ENCODE measurements at places on chromosomes 1 and 21.

DNA sequence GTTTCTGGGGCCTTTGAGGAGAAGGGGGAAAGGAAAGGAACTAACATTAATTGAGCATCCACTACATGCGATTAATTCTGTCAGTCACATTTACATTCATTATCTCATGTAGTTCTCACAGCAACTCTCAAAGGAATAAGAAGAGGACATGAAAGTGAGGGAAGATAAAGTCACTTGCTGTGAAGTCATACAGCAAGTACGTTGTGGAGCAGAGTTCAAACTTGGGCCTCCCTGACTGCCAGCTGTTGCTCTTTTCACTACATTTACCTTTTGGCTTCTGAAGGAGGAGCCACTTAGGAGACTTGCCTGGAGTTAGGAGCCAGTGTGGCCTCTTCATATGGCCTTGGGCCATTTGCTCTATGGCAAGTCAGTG lies 6.2 kb downstream of the ZNF691 start:
- DNase-seq: no peak

DNA sequence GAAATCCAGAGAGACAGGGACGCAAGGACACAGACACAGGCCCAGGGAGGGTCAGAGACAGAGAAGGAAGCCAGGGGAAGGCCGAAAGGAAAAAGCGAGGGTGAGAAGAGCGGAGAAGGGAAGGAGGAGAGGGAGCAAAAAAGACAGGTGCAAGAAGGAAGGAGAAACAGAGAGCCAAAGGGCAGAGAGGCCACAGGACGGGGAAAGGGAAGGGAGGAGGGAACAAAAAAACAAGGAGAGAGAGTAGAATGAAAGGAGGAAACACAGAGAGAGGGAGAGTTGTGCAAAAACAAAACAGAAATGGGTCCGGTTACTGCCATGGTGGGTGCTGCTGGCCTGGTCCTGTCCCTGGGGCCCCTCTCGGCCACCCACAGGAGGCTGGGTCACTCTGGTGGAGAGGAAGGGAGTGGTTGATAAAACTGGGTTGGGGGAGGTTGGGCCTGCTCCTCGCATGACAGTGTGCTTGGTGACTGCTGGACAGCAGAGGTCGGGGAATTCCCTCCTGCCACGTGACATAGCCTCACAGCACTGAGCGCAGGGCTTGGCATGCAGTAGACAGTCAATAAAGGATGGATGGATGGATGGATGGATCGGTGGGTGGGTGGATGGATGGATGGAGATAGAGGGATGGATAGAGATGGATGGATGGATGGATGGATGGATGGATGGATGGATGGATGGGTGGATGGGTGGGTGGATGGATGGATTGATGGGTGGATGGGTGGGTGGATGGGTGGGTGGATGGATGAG lies 64.8 kb downstream of the RAP1GAP start:
- no peak for DNase-seq

GRCh38 chr1:48678710-48679505 lies 97.8 kb downstream of the BEND5 start:
- no peak for DNase-seq

DNA sequence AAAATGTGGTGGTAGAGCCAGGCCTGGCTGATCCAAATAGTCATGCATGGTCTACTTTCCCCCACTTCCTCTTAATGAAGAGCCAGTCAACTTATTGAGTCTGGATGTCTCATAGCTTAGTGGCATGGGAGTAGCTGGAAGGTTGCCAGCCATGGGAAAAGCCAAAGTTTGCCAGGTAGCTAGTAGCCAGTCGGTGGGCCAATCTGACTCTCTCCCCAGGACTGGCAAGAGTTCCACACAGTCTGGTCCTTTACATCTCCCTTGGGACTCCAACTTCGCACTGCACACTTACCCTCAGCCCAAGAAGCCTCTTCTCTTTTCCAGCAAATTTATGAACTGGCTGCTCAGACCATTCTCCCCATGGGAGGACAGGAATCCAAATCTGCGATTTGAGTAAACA lies 8.3 kb downstream of the WARS2 start:
- DNase-seq: no peak

DNA sequence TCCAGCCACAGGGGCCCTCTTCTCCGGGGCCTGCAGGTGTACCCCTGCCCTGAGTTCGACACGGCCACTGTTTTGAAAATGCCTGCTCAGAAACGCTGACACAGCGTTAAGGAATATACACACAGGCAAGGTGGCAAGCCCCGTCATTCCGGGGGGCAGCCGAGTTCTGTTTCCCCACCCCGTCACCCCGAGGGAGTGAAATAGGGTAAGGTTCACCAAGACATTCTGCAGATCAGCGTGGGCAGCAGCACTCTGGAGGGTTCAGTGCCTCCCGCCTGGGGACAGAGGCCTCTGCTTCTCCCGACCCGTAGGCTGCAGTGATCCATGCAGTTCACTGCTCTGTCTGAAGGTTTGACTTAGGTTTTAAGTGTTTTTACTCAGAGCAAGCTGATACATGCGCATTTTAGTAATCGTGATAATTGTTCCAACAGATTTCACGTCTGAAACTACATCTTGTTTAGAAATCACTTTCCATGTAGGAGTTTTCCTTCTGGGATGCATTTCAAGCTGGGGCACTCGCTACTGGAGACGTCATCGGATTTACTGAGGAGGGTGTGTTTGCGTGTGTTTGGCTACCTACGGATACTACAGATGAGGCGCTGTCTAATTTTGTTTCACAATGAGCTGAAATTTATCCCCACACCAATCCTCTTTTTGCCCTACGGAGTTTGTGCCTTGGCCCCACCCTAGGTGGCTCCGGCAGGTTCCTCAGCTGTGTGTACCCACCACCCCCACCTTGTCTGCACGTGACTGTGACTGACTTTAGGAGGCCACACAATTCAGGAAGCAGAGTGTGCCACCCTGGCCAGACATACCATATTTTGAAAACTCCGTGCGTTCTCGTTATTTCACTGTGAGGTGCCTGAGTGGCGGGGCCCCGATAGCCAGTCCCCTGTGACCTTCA lies 63.5 kb downstream of the AGPAT3 start:
- no peak for DNase-seq

- DNase-seq: no peak
Measured at GRCh38 chr1:206754011-206754410, 16.6 kb upstream of the IL19 start.

- no peak for DNase-seq
Measured at GRCh38 chr21:26437326-26438009, 135.6 kb downstream of the CYYR1 start.

GRCh38 chr1:33165209-33165608 lies 16.6 kb downstream of the TRIM62 start:
- DNase-seq: no peak

- no peak for DNase-seq
Measured at GRCh38 chr21:45987121-45987711, 5.6 kb downstream of the COL6A1 start.

GRCh38 chr1:180237869-180238476 lies 7.9 kb downstream of the LHX4 start:
- DNase-seq: no peak

DNA sequence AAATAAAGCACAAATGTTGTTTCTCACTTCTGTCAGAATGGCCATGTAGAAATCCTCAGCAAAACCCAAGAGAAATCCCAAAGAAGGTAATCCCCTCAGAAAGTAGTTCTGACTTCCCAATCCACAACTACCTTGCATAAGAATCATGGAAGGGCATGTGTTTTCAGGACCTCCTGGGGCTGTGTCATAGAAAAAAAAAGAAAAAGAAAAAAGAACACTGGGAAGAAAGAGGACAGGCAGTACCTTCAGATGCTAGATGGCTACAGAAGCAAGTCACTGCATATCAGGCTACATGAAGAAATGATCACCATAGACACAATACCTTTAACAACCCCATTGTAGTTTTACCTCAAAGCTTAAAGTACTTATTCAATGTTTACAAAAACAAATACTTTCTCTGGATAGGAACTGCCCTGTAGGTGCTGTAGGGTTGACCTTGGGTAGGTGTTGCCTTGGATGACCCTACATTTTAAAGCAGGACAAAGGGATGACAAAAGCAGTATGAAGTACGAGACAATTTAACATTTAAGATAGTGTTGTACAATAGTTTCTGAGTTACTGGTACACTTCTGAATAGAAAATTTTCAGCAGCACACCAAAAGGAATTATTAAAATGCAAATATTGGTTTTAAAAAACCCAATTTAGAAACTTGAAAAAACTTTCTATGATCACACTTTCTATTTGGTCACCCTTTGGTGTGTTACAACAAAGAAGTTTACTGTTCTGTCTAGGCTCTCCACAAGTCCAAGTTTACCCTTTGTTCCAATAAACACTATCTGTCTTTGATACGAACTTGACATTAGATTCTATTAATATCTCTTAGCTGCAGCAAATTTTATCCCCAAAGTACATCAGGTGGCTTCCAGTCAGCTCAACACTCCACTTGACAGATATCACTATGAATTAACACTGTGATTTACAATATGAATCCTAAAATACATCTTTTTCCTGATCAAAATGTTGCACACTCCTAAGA lies 5.0 kb downstream of the TRIT1 start:
- DNase-seq: no peak

DNA sequence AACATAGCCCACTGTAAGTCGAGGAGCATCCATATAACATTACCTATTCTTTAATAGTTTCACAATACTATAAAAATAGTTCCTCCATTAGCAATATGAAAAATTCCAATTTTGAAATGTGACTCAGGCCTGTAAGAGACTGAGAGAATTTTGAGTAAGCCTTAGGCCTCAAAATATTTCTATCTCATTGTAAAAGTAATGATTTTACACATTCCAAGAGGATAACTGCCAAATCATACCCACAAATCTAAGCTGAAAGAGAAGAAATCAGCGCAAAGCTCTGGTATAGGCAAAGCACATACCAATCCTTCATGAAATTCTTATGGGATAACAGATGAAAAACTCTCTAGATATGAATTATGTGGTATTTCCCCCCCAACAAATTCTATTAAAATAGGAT lies 144.1 kb downstream of the CDC42BPA start:
- DNase-seq: no peak

DNA sequence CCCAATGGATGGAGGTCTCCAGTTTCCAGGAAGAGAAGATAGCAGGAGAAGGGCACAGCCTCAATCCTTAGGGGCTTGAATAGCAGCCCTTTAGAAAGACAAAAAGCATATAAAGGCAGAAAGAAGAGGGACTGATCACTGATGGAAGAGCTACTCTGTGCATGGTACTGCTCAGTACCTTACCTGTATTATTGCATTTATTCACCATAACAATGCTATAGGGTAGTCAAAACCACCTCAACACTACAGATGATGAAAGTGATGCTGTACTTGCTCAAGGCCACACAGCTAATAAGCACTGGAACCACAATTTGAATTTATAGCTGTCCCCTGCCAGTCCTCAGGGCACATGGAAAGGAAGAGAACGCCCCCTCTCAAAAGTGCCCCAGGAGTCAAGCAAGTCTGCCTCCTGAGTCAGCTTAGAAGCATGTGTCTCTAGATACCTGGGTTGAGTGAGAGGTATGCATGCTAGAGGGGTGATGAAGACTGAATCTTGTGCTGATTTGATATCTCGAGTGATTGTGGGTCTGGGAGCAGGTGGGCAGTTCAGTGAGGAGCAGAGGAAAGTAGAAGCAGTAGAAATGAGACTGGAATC lies 13.6 kb downstream of the DDAH1 start:
- no peak for DNase-seq

DNA sequence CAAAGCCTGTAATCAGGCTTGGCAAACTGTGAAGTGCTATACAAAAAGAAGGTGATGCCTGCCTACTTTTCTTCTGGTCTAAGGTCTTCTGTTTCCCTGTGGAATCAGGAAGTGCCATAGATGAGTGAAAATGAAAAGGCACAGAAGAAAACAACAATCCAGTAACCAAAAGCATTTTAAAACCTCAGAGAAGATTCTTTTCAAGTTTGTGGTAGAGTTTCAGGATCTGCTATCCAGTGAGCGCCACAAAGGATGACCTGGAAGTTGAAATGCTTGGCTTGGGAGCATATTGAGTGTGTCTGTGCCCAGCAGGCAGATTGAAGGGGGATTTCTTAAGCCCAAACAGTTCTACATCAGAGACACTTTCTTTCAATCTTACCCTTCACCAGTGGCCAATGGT lies 272.2 kb downstream of the PAPPA2 start:
- DNase-seq: no peak

Measured in activated CD4-positive, alpha-beta T cell treated with anti-CD3 and anti-CD28 coated beads, Interleukin-2, Interleukin-4, amounts not matched to agents 100 ng/mL and 50 ng/mL, durations not matched to agents 16 hours and 8 hours (primary cell).